ENCODE measurements at places on chromosomes 16 and 17.

DNA sequence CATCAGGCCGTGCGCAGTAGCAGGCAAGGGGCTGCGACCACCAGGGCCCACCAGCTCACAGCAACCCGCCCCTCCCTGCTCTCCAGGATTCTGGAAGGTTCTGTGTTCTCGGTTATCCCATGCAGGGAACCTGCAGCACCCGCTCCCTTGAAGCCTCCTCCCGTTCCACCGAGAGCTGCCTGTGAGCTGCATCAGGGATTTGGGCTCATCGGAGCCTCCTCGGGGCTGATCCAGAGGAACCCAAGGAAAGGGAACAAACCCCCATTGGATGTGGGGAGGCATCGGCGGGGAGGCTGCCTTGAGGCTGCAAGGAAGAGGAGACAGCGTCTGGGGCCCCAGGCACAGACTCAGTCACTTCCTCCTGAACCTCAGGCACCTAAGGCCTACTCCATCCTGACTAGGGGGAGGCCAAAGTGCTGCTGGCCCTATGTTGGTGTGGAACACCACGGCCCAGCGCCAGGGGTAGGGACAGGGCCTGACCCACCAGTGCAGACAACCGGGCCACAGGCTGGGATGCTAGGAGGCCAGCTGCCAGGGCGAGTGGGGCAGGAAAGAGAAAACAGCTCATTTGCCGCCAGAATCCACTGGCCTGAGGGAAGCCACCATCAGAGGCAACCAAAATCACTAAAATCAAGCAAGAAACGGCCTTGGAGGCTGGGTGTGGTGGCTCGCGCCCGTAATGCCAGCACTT is 14.4 kb upstream of the LGALS3BP start:
- H3K4me3 ChIP-seq = no peak overlapping the region
- peaks cover 7% of the 10 kb centered on the region for H3K36me3 ChIP-seq
- H3K27me3 ChIP-seq = no peaks in the 10 kb centered on the region
- no peak overlapping the region for H3K27ac ChIP-seq
- no peak for DNase-seq

DNA sequence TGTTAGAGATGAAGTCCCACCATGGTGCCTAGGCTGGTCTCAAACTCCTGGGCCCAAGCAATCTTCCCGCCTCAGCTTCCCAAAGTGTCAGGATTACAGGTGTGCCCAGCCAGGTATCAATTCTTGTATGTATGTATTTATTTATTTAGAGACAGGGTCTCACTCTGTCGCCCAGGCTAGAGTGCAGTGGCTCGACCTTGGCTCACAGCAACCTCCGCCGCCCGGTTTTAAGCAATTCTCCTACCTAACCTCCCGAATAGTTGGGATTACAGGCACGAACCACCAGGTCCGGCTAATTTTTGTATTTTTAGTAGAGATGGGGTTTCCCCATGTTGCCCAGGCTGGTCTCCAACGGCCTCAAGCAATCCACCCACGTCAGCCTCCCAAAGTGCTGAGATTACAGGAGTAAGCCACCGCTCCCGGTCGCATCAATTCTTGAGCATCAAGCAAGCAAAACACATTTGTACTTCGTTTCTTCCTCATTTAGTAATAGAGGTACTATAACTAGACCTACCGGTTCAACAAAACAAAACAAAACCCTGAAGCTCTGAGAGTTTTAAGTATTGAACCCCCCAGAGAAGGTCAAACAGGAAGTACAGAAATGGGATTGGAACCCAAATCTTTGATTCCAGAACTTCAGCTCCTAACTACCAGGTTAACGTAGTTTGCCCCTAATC is 1.0 kb upstream of the ZNF500 start:
- H3K27me3 ChIP-seq = no peaks in the 10 kb centered on the region
- peak overlapping the region; percentile 29 for H3K4me3 ChIP-seq
- H3K4me1 ChIP-seq = no peaks in the 10 kb centered on the region
- H3K27ac ChIP-seq = no peak overlapping the region
- H3K36me3 ChIP-seq = peaks cover 3% of the 10 kb centered on the region

DNA sequence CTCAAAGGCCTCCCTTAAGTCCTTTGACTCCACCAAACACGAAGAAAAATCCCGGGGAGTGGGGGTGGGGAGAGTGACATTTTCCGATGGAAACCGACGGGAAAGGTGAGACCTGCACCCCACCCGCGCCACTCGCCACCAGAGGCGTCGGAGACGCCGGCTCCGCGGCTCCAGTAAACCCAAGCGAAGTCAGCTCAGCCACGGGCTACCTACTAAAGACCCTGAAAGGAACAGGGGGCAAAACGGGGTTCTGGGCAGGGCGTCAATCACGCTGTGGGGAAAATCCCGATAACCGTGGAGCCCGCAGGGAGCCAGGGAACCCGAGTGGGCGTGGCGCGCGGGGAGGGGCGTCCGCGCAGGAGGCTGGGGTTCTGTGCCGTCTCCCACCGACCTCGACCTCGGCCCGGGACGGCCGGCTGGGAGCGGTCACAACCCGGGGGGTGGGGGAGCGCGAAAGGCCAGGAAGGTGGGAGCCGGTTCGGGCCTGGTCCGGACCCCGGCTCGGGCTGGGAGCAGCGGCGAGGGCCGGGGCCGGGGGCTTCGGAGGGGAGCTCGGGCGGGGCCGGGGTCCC is 565 bp downstream of the WDR45B start:
- H3K4me1 ChIP-seq = no peaks in the 10 kb centered on the region
- H3K27me3 ChIP-seq = no peaks in the 10 kb centered on the region
- no peak overlapping the region for H3K27ac ChIP-seq
- DNase-seq = no peak
- peaks cover 10% of the 10 kb centered on the region for H3K36me3 ChIP-seq

- no peak for DNase-seq
- H3K27me3 ChIP-seq = no peaks in the 10 kb centered on the region
- 0 out of 2 replicates have a peak, but pooled peaks cover under 1% of the 10 kb centered on the region for H3K4me1 ChIP-seq
- H3K36me3 ChIP-seq = no peaks in the 10 kb centered on the region
- no peak overlapping the region for H3K4me3 ChIP-seq
- no peak overlapping the region for H3K27ac ChIP-seq
Measured at GRCh38 chr17:49528966-49529365, 33.9 kb downstream of the NGFR start.

DNA sequence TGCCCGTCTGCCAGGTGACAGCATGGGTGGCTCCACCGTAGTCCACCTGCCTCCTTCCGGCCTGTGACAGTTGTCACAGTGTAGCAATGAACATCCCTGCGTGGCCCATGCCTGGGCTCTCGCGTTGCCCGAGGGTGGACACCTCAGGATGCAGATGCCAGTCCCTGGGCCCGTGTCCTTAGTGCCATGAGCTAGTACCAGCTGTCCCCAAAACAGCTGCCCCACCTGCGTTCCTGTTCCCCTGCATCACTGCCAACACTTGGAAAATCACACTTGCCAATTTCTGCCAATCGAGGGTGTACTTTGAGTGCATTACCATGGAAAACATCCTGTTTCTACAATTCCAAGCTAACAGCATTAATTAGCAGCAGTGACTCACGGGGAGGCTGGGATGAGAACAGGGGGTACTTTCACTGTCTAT is 9.0 kb upstream of the C16orf95 start:
- no peak for DNase-seq
- no peak overlapping the region for H3K4me3 ChIP-seq
- H3K36me3 ChIP-seq = no peaks in the 10 kb centered on the region
- H3K27ac ChIP-seq = no peak overlapping the region

DNA sequence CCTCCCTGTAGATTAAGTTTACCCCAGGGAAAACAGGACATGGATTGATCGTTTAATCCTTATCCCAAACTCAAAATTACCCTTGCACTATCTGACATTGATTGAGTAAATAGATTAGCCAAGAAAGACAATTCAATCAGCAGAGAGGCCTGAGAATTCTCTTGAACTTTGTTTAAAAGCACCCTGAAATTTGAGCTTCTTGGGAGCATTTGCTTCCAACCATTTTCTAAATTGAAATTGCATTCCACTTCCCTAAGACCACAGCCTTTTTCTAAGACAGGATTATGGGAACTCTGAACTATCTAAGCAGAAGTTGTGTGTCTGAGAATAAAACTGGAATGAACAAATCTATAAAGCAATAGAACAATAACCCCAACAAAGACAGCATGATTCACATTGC is 76.6 kb upstream of the TNRC6A start:
- no peaks in the 10 kb centered on the region for H3K4me1 ChIP-seq
- no peak overlapping the region for H3K27ac ChIP-seq
- H3K36me3 ChIP-seq = no peaks in the 10 kb centered on the region
- DNase-seq = no peak
- H3K4me3 ChIP-seq = no peak overlapping the region

DNA sequence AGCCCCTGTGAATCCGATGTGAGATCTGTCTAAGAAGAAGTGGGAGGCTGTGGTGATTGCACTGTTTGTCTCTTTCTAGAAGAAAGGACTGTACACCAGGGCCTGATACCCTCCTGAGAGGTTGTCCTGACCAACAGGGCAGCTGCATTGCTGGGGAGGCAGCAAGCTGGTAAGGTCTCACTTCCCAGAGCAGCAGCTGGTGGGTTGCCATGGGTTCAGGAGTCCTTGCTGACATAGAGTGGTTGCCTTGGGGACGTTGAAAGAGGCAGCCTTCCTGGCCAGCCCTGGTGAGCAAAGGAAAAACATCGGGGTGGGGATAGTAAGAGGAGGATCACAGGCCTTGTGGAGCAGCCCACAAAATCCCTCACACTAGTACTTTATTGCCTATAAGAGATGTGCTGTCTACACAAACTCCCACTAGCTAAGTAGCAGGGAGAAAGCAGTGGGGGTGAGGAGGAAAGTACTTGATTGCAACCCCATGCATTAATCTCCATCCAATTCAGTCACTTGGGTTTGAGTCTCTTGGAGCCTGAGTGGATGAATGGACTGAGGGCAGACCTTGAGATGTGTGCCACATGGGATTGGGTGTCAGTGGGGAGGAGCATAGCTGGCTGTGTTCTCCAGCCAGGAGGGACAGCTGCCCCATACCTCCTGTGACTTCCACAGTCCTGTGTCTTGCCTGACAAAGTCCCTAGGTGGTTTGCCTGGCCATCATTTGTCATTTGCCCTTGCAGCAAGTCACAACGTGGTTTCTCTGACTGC is 143.8 kb upstream of the RPL38 start:
- no peaks in the 10 kb centered on the region for H3K27me3 ChIP-seq
- no peak for DNase-seq
- no peaks in the 10 kb centered on the region for H3K36me3 ChIP-seq

GRCh38 chr17:18368946-18369345 is 5.6 kb upstream of the SHMT1 start:
- no peaks in the 10 kb centered on the region for H3K36me3 ChIP-seq
- no peaks in the 10 kb centered on the region for H3K4me1 ChIP-seq
- DNase-seq = no peak
- no peak overlapping the region for H3K4me3 ChIP-seq
- H3K27ac ChIP-seq = no peak overlapping the region

- H3K36me3 ChIP-seq = no peaks in the 10 kb centered on the region
- DNase-seq = no peak
- H3K27ac ChIP-seq = no peak overlapping the region
Measured at GRCh38 chr16:23842137-23842600, 6.4 kb downstream of the PRKCB start.

DNA sequence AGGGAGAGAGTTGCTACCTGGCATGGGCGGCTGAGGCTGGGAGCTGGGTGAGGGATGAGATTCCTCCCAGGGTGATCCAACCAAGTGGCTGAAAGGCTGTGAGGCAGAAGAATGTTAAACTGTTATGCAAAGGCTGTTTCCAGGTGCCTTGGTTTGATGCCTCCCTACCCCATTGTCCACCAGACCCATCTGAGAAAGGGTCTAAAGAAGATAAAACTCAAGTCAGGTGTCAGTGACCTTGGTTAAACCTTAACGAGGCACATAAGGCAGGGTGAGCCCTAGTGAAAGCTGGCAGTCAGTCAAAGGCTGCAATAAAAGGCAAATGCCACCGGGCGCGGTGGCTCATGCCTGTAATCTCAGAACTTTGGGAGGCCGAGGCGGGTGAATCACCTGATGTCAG is 23.8 kb downstream of the LDHD start:
- H3K36me3 ChIP-seq = no peaks in the 10 kb centered on the region
- no peak overlapping the region for H3K4me3 ChIP-seq
- H3K27me3 ChIP-seq = no peaks in the 10 kb centered on the region
- no peak overlapping the region for H3K27ac ChIP-seq

GRCh38 chr16:3536851-3537250 is 36.0 kb downstream of the CLUAP1 start:
- H3K4me1 ChIP-seq = no peaks in the 10 kb centered on the region
- no peak overlapping the region for H3K4me3 ChIP-seq
- no peak for DNase-seq
- no peaks in the 10 kb centered on the region for H3K27me3 ChIP-seq

DNA sequence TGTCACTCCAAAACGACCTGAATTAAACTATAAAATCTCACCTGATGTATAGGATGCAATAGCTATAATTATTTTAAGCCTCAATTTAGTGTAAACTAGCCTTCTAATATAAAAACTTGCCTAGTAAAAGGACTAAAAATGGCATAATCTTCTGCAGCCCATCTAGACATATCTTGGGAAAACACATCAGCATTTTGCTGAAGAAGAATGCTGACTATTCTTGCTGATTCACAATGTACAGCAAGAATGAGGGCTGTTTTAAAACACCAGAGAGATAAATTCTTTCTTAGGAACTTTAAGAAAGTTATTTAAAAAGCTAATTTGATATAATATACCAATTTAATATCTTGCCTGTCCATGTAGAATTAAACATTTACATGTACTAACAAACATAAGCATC is 63.2 kb downstream of the SHCBP1 start:
- H3K27me3 ChIP-seq = no peaks in the 10 kb centered on the region
- no peaks in the 10 kb centered on the region for H3K4me1 ChIP-seq
- H3K27ac ChIP-seq = no peak overlapping the region
- H3K4me3 ChIP-seq = no peak overlapping the region
- no peaks in the 10 kb centered on the region for H3K36me3 ChIP-seq

DNA sequence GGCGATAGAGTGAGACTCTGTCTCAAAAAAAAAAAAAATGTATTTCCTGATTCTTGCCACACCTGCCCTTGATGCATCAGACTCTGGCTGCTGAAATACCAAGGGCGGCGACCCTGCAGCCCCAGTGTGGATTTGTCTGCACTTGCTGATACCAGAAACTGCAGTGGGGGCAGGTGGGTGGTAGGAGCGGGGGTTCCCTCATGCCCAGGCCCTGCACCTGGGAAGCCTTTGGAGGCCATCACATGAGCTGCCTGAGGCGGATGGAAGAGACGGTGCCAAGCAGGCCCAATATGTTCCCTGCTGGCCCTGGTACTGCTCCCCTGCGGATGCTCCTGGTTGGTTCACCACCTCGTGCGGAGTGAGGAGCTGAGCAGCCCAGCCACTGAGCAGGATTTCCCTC is 50.6 kb downstream of the MARF1 start:
- no peak overlapping the region for H3K4me3 ChIP-seq
- no peaks in the 10 kb centered on the region for H3K27me3 ChIP-seq
- H3K4me1 ChIP-seq = no peaks in the 10 kb centered on the region
- no peak overlapping the region for H3K27ac ChIP-seq

DNA sequence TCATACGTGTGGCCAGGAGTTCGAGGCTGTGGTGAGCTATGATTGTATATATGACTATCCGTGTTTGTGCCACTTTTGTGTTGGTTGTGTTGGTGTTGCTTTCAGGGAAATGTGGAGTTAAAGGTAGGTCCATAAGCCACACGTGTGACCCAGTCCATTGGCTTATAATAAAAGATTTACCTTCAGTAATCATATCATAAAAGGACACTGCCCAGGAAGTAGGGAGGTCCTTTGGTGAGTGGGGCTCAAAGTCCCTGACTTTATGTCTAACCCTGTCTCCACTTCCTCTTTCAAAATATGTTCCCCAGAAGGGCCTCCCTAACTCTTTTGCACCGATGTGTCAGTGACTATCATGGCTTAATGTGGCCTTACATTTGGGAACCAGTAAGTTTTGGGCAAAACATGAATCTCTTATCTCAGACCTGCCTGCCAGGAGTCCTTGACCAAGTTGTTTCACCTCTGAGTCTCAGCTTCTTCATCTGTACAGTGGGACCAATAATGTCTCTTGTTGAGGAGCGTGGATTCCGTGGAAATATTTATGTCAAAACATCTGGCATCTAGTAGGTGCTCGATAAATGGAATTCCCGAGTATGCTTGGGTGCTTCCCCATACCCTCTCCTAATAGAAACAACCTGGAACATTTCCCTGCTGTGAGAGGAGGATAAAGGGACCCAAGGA is 4.8 kb downstream of the TNP2 start:
- H3K27me3 ChIP-seq = no peaks in the 10 kb centered on the region
- H3K27ac ChIP-seq = no peak overlapping the region

All from iPS DF 6.9 (cell line).